ENCODE measurements at places on chromosomes 12 and 14. TPM values are rescaled to one million over a fixed set of nuclear protein-coding genes. Genes with fewer than 3 reads are reported as not detected.
A peak's percentile ranks its signal among the peaks of the same experiment; 100 is the strongest.

Gene IGF1
- not detected for total RNA-seq

Gene DPPA3
- total RNA-seq = 2.0 TPM

Gene FOXN4
- total RNA-seq = 0.29 TPM

Gene L2HGDH
- total RNA-seq = 22.6 TPM

Gene CD9
- total RNA-seq = 131 TPM

Gene ITGB7
- 0.26 TPM for total RNA-seq

Gene EXOC3L4
- total RNA-seq = 0.42 TPM

Gene SERPINA5
- 1.2 TPM for total RNA-seq

Gene CLMN
- 7.6 TPM for total RNA-seq

Gene SSTR1
- total RNA-seq = 0.90 TPM

Gene GLS2
- 17.0 TPM for total RNA-seq

Gene ANKRD33
- 0.81 TPM for total RNA-seq

Gene BDKRB1
- total RNA-seq = not detected

DNA sequence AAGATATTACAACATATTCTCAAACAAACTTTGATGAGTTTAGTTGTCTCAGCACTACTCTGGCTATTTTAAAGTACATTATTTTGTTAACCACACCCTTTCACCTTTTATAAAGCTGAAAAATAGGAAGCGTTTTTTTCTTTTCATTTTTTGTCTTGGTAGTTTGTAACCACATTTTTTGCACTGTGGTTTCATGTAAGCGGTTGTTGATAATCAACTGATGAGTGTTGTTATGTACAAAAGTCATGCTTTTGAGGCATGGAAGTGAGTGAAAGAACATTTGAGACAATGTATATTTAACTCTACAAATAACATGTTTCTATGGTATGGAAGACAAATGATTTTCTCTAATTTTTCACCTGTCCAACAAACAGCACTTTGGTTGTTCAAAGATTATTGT, 52.1 kb upstream of the ATP2B1 start:
- no peak for DNase-seq
- H3K36me3 ChIP-seq = no peaks in the 10 kb centered on the region
- H3K4me1 ChIP-seq = no peaks in the 10 kb centered on the region
- H3K27ac ChIP-seq = no peak overlapping the region

GRCh38 chr14:105184461-105184860, 3.3 kb upstream of the NUDT14 start:
- peaks cover 5% of the 10 kb centered on the region for H3K36me3 ChIP-seq
- no peak overlapping the region for H3K27ac ChIP-seq
- no peaks in the 10 kb centered on the region for H3K27me3 ChIP-seq
- H3K4me3 ChIP-seq = no peak overlapping the region

DNA sequence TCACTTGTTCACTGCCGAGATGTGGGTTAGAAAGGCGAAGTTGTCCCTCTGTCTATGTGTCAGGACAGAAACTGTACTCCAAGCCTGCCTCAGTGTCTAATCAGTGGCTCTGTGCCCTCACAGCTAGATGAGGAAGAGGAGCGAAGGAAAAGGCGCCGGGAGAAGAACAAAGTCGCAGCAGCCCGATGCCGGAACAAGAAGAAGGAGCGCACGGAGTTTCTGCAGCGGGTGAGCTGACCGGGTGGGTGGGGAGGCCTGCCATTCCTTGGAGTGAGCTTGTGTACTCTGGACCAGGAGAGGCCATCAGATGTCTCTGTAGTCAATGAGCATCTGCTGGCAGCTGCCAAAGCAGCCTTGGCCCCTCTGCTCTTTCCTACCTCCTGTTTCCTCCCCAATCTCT, 33.5 kb downstream of the JDP2 start:
- no peaks in the 10 kb centered on the region for H3K27me3 ChIP-seq
- H3K27ac ChIP-seq = no peak overlapping the region
- H3K4me1 ChIP-seq = 0 out of 2 replicates have a peak, but pooled peaks cover 3% of the 10 kb centered on the region
- no peak for DNase-seq

GRCh38 chr12:16914853-16915252, 308.9 kb upstream of the LMO3 start:
- H3K4me1 ChIP-seq = no peaks in the 10 kb centered on the region
- no peak for DNase-seq

- DNase-seq = no peak
- no peaks in the 10 kb centered on the region for H3K27me3 ChIP-seq
- H3K36me3 ChIP-seq = no peaks in the 10 kb centered on the region
- H3K4me1 ChIP-seq = no peaks in the 10 kb centered on the region
- no peak overlapping the region for H3K27ac ChIP-seq
These were observed 119.8 kb downstream of the DPF3 start for GRCh38 chr14:72774141-72774540.

DNA sequence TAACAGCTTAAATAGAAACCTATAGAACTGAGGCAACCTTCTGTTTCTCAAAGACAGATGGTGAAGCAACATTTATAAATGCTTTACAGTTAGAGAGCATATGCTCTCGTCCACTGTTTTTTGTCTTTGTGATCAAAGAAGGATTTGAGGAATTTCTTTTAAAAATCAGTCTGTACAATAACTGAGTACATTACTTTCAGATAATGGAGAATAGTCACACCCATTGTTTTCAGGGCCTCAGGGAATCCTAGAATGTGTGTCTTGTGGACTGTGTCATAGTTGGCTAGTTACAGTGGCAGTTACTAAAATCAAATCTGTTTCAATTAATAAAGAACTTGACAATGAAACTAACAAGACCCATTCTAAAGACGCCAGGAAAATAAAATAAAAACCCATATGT, 107.9 kb downstream of the PRKCH start:
- no peaks in the 10 kb centered on the region for H3K4me1 ChIP-seq
- DNase-seq = no peak
- no peak overlapping the region for H3K4me3 ChIP-seq
- no peaks in the 10 kb centered on the region for H3K27me3 ChIP-seq
- H3K27ac ChIP-seq = no peak overlapping the region

GRCh38 chr12:53014709-53015108, 8.5 kb downstream of the EIF4B start:
- no peaks in the 10 kb centered on the region for H3K4me1 ChIP-seq
- no peaks in the 10 kb centered on the region for H3K27me3 ChIP-seq
- peaks cover 61% of the 10 kb centered on the region for H3K36me3 ChIP-seq
- no peak for DNase-seq
- H3K4me3 ChIP-seq = no peak overlapping the region

GRCh38 chr14:23537351-23538049, 14.1 kb downstream of the ZFHX2 start:
- no peaks in the 10 kb centered on the region for H3K27me3 ChIP-seq
- H3K4me1 ChIP-seq = peaks cover 18% of the 10 kb centered on the region
- peaks cover 36% of the 10 kb centered on the region for H3K36me3 ChIP-seq

DNA sequence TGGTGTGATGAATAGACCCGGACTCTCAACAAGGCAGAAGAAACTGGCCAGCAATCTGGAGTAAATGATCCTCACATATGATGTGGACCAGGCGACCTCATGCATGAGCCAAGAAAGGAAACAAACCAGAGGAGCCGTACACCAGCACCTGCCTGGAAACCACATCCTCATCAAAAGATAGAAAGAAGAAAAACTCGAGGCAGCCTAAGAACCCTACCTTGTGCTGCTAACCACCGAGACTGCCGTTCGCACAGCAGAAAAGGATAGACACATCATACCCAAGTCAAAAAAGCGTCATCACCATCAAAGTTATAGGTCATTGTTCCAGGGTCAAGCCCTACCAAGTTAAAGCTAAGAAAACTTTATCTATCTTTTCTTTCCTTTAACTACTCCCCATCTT, 66.7 kb downstream of the RESF1 start:
- peaks cover 11% of the 10 kb centered on the region for H3K36me3 ChIP-seq
- no peak for DNase-seq
- no peak overlapping the region for H3K4me3 ChIP-seq

DNA sequence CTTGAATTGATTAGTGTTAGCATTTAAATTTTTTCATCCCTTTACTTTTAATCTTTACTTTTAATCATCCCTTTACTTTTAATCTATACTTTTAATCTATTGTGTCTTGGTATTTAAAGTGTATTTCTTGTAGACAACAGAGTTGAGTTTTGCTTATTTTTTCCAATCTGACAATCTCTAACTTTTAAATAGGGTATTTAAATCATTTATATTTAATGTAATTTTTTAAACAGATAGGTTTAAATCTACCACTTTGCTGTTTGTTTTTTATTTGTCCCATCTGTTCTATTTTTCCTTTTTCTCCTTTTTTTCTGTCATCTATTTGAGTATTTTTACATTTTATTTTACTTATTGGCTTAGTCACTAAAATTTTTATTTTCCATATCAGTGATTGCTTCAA, 68.3 kb downstream of the TTC7B start:
- DNase-seq = no peak
- no peaks in the 10 kb centered on the region for H3K27me3 ChIP-seq
- H3K27ac ChIP-seq = no peak overlapping the region
- no peaks in the 10 kb centered on the region for H3K4me1 ChIP-seq
- no peak overlapping the region for H3K4me3 ChIP-seq
- peaks cover 5% of the 10 kb centered on the region for H3K36me3 ChIP-seq

GRCh38 chr12:96906849-96907670, at the start of gene NEDD1:
NEDD1 (plus strand) TSS chr12:96907257; CDS start chr12:96909760, 2,503 bp downstream.
- no peaks in the 10 kb centered on the region for H3K27me3 ChIP-seq
- peak; percentile 95 for DNase-seq
- H3K27ac ChIP-seq = no peak within 1 kb of the TSS
- peak within 1 kb of the TSS; percentile 83 for H3K4me3 ChIP-seq
- H3K4me1 ChIP-seq = no peaks in the 10 kb centered on the region
- no peaks in the 10 kb centered on the region for H3K36me3 ChIP-seq

DNA sequence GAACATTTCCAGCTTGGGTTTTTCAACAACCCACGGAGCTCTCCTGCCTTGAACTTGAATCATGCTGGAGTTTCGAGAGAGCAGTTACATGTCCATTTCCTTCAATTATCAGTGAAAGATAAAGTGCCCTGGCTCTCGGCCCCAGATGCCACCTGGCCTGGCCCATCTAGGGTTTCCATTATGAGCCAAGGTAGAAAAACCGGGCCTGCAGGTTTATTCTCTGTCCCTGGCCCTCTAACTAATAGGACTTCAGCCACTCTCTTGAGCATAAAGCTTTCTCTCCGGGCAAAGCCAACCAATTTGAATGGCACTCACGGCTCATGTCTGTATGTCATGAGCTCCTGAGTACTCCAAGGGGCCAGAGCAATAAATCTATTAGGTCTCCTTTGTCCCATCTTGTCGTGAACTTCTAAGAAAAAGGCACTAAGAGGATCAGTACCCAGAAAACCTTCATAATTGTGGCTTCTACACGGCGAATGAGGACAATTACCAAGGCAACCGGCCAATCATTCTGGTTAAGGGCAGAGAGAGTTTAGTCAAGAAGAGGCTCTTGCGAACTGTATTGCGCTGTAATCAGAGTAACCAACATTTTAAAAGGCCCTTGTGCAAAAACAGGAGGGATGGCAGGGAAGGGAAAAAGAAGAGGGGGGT, 392.3 kb downstream of the MED13L start:
- no peaks in the 10 kb centered on the region for H3K36me3 ChIP-seq
- no peak for DNase-seq
- no peak overlapping the region for H3K27ac ChIP-seq
- no peaks in the 10 kb centered on the region for H3K27me3 ChIP-seq
- H3K4me3 ChIP-seq = no peak overlapping the region

- H3K36me3 ChIP-seq = no peaks in the 10 kb centered on the region
- DNase-seq = no peak
- H3K27me3 ChIP-seq = no peaks in the 10 kb centered on the region
- H3K4me1 ChIP-seq = peaks cover 2% of the 10 kb centered on the region
- no peak overlapping the region for H3K4me3 ChIP-seq
These were observed 70.5 kb downstream of the TBC1D30 start for GRCh38 chr12:64894827-64895475.

- no peak overlapping the region for H3K4me3 ChIP-seq
- no peaks in the 10 kb centered on the region for H3K4me1 ChIP-seq
These were observed 35.6 kb downstream of the RIMBP2 start for GRCh38 chr12:130680451-130680990.

DNA sequence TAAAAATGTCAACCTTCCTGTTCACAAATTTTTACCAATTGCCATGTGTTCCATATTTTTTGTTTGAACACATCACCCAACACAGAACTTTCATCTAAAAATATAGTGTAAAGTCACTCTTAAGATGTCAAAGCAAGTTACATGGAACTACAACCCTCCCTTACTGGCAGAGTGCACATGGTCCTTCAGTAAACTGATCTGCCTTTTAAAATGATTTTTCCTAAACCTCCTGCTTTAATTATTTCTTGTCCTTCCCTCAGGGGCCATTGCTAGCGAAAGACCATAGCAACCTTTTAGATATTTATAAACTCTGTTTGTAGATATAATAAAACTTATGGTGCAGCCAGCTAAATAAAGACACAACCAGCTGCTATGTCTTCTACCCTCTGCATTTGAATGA, 255.2 kb upstream of the FAR2 start:
- no peak for DNase-seq
- no peaks in the 10 kb centered on the region for H3K27me3 ChIP-seq

DNA sequence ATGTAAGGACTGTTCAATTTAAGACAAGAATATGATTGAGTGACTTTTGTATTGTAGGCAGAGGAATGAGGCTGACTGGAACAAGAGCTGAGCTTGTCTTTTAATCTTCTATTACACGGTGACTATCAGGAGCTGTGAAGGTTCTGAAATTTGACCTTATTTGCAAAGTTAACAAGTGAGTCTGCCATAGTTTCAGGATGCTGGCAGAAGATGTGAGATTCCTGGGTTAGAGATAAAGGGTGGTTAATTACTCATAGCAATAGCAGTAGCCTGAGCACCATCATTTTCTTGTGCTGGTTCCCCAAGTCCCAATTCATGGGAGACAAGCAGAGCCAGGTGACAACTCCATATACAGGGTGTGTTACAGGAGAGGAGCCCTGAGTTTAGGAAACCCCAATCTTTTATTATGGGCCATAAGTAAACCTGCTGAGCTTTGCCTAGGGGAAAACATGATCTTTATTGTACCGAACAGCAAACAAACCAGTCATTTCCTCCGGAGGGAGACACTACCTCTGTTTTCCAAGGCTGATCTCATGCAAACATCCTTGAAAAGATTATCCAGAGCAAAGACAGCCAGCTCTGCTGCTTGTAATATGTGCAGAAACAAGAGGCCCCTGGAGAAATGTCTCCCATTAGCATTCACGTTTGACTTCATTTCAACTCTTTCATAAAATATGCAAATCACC, 51.7 kb upstream of the DDX11 start:
- peaks cover 7% of the 10 kb centered on the region for H3K36me3 ChIP-seq
- no peaks in the 10 kb centered on the region for H3K4me1 ChIP-seq
- DNase-seq = no peak
- no peak overlapping the region for H3K4me3 ChIP-seq
- H3K27ac ChIP-seq = no peak overlapping the region
- no peaks in the 10 kb centered on the region for H3K27me3 ChIP-seq

- H3K27me3 ChIP-seq = no peaks in the 10 kb centered on the region
- H3K4me3 ChIP-seq = no peak overlapping the region
- peaks cover 3% of the 10 kb centered on the region for H3K4me1 ChIP-seq
- H3K27ac ChIP-seq = no peak overlapping the region
- no peaks in the 10 kb centered on the region for H3K36me3 ChIP-seq
- no peak for DNase-seq
These were observed 140.5 kb upstream of the TMCC3 start for GRCh38 chr12:94790825-94791224.

DNA sequence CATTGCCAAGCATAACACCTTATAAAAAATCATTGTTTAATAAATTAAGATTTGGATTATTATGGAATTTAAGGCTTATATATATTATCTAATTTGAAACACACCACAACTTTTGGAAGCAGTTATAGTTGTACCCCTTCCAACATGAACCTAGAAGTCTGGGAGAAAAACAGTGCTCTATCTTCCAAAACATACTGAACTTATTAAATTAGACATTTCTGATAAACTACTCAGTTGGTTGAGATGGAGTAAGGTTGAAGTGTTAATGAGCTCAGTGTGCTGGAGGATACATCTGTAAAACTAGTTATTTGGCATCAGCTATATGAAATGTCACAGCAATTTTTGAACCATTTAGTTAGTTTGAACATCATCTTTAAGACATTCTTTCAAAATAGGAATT, 227.4 kb downstream of the ALX1 start:
- no peaks in the 10 kb centered on the region for H3K27me3 ChIP-seq
- no peaks in the 10 kb centered on the region for H3K4me1 ChIP-seq
- H3K4me3 ChIP-seq = no peak overlapping the region
- no peak overlapping the region for H3K27ac ChIP-seq
- DNase-seq = no peak
